ENCODE measurements at places on chromosomes 7 and 10. TPM values are rescaled to one million over a fixed set of nuclear protein-coding genes. Genes with fewer than 3 reads are reported as not detected.
A peak's percentile ranks its signal among the peaks of the same experiment; 100 is the strongest.

AASS gene
- total RNA-seq, result 10.8 TPM

DNA sequence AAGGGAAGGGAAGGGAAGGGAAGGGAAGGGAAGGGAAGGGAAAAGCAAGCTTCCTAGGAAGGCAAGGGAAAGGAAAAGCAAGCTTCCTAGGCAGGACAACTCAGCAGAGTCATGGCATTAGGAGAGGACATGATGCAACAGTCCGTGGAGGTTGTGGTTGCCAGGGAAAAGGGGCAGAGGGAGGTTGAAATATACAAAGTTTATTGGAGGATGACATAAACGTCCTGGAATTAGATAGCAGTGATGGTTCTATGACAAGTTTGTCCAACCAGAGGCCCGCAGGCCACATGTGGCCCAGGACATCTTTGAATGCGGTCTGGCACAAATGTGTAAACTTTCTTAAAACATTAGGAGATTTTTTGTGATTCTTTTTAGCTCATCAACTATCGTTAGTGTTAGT is 59.8 kb upstream of the OPN4 start:
- no peaks in the 10 kb centered on the region for H3K27me3 ChIP-seq
- no peak overlapping the region for H3K4me3 ChIP-seq
- H3K4me1 ChIP-seq, result no peaks in the 10 kb centered on the region
- H3K36me3 ChIP-seq, result no peaks in the 10 kb centered on the region
- H3K27ac ChIP-seq, result no peak overlapping the region
- no peak for DNase-seq

- no peak overlapping the region for H3K27ac ChIP-seq
- DNase-seq, result no peak
- H3K36me3 ChIP-seq, result no peaks in the 10 kb centered on the region
- no peaks in the 10 kb centered on the region for H3K4me1 ChIP-seq
- no peak overlapping the region for H3K4me3 ChIP-seq
Observed at GRCh38 chr10:14889318-14889717, 10.7 kb downstream of the SUV39H2 start.

DNA sequence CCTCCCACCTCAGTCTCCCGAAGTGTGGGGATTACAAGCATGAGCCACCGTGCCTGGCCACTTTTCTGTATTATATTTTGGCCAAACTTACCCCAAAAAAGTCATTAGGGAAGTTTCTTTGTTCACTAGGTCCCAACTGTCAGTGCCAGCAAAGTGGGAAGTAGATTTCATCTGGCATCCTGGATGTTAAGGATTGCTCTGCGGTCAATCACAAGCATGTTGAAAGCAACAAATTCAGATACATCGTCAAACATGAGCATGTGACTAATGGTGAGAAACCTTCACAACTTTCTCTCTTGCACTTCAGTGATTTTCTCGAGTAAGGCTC is 14.3 kb upstream of the LRRC17 start:
- H3K4me1 ChIP-seq, result no peaks in the 10 kb centered on the region
- no peak for DNase-seq
- H3K27me3 ChIP-seq, result no peaks in the 10 kb centered on the region
- no peaks in the 10 kb centered on the region for H3K36me3 ChIP-seq
- H3K27ac ChIP-seq, result no peak overlapping the region
- no peak overlapping the region for H3K4me3 ChIP-seq

TMEM243 gene
- 4.8 TPM for total RNA-seq

DNA sequence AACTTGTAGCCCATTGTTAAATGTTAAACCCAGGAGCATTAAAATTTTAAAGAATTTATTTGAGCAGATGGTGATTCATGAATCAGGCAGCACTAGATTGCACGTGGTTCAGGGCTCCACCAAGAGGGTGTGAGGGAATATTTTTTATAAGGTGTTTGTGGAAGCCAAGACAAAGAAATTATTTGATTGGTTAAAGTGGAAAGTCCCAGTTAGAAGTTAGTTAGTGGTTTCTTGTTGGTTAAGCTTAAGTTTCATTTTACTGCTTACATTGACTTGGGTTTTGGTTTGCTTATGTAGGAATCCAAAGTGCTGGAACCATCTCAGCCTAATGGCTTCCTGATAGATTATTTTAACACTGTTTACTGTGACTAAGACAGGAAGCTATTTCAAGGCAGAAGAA is 906.2 kb downstream of the LRMDA start:
- H3K36me3 ChIP-seq, result no peaks in the 10 kb centered on the region
- DNase-seq, result no peak
- H3K27me3 ChIP-seq, result no peaks in the 10 kb centered on the region
- H3K27ac ChIP-seq, result no peak overlapping the region
- H3K4me1 ChIP-seq, result peaks cover 15% of the 10 kb centered on the region

DNA sequence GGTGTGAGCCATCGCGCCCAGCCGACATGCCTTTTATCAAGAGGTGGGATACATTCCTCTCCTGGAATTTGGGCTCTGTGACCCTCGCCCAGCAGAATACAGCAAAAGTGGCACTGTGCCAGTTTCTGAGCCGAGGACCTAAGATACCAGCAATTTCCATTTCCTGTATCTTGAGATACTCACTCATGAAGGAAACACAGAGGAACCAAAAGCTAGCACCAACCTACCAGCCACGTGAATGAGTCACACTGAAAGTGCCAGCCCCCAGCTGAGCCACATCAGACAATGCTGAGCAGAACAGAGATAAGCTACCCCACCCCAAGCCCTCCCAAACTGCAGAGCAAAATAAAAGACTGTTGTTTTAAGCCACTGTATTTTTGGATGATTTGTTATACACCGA is 56.3 kb downstream of the CACUL1 start:
- H3K27me3 ChIP-seq, result no peaks in the 10 kb centered on the region
- no peak overlapping the region for H3K27ac ChIP-seq
- peaks cover 3% of the 10 kb centered on the region for H3K4me1 ChIP-seq
- no peak for DNase-seq
- H3K36me3 ChIP-seq, result peaks cover 4% of the 10 kb centered on the region
- H3K4me3 ChIP-seq, result no peak overlapping the region

DNA sequence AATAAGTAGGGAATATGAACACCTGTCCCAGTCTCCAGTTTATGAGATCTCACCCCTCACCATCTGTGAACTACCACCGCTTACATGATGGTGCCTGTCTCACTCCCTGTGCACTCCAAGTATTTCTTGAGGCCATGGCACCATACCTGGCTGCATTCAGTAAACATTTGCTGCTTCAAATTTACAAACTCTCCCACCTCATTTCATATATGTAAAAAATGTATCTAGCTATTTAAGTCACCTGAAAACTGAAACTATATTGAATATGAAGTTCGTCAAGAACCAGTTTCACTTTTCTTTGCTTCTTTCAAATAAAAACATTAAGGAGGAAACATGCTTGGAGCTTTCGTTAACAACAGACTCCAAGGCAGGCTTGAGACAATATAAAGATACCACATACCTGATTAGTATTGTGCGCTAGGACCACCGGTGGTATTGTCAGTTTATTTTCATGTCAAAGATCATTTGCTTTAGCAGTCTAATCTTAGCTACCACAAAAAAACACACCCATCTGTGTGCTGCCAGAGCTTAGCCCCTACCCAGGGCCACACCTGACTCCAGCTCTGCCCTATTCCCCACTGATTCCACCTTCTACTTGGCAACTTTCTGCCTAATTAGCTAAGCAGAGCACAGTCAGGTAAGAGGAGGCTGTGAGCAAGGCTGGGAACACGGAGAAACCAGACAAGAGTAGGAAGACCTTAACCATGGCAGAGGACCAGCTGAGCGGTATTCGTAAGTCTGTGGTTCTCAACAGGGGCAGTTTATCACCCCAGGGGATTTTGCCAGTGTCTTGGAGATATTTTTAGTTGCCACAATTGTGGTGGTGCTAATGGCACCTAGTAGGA is 92.0 kb downstream of the ZFAND4 start:
- peak overlapping the region; percentile 29 for H3K4me3 ChIP-seq
- H3K36me3 ChIP-seq, result no peaks in the 10 kb centered on the region
- no peaks in the 10 kb centered on the region for H3K27me3 ChIP-seq
- H3K27ac ChIP-seq, result peak overlapping the region; percentile 77
- peak; percentile 60 for DNase-seq

DNA sequence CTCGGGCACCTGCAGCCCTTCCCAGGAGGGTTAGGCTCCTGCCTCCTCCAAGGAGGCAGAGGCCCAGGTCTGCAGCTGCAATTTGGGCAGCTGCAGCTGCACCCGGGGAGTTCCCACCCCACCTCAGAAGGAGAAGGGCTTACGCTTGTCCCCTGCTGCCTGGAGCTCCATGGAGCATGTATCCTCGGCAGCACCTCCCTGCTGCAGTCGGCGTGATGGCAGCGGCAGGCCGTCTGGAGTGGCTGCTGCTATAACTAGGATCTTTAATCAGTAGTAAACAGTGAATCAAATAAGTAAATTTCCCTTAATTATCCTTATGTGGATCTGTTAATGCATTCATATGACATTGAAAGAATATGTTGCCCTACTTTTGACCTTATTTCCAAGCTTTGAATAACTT is 167.0 kb downstream of the PON1 start:
- no peaks in the 10 kb centered on the region for H3K36me3 ChIP-seq

Measured in liver (tissue), 10 donors.